HT-29 (cell line): ENCODE measurements at places on chromosomes 1 and 21.
A peak's percentile ranks its signal among the peaks of the same experiment; 100 is the strongest.

DNA sequence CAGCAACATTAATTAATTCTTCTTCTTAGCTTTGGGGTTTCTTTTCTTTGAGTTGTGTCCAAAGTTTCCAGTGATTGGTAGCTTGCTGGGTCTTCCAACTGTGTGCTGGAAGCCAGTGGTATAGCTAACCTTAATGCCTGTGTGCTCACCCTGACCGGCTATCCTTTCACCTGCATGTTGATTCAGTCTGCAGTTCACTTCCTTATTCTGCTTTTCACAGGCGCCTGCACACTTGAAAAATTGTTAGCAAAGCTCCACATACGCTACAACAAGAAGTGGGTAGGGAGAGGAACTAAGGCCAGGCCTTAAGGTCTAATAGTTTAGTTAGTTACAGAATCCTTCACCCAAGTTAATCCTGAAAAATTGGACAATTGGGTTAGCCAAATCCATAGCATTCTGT, 35.7 kb downstream of the NCF2 start:
- DNase-seq, result no peak

DNA sequence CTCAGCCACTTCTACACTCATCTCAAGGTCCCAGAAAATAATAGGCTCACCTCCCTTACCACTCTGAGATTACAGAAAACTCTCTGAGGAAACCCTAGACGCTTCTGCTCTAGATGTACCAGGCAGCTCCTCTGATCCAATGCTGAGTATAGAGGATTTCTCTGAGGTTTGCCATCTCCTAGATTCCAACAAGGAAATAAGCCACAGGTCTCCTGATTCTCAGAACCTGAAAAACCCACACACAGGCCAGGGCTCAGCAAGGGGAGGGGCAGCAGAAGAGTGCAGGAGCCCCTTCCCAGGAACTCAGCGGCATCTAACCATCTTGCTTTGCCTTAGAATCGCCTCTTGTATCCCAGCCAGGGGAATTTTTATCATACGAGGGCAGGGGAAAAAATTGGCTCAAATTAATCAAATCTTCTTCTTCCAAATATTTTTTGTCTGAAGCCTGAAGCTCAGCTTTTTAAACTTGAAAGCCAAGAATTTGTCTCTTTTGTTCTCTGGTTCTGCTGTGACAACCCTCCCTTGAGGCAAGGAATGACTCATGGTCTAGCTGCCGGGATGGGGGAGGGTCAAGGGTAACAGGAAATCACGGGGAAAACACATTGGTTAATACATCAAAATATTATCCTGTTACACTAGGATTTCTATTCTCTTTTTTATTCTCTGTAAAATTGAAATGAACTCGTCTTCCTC, 30.8 kb downstream of the GORAB start:
- DNase-seq, result peak; percentile 55

- DNase-seq, result no peak
Observed at GRCh38 chr1:40651138-40651857, 14.2 kb downstream of the RIMS3 start.

GRCh38 chr1:236016083-236016482, 48.8 kb downstream of the NID1 start:
- DNase-seq, result no peak

DNA sequence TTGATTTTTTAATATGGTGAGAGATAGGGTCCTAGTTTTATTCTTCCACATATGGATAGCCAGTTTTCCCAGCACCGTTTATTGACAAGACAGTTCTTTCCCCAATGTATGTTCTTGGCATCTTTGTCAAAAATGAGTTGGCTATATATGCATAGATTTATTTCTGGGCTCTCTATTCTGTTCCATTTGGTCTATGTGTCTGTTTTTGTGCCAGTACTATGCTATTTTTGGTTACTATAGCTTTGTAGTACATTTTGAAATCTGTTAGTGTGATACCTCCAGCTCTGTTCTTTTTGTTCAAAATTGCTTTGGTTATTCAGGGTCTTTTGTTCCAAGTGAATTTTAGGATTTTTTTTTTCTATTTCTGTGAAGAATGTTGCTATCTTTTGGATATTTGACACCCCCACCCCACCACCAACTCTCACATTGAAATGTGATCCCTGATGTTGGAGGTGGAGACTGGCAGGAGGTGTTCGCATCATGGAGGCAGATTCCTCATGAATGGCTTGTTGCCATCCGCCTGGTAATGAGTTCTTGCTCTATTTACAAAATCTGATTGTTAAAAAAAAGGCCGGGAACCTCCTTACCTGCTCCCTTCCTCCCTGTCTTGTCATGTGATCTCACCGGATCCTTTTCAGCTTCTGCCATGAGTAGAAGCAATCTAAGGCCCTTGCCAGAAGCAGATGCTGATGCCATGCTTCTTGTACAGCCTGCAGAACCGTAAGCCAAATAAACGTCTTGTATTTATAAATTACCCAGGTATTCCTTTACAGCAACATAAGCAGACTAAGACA, 54.8 kb upstream of the KRTAP19-8 start:
- no peak for DNase-seq

- no peak for DNase-seq
Observed at GRCh38 chr1:42482635-42483153, 19.6 kb downstream of the CCDC30 start.

- DNase-seq, result peak; percentile 63
Observed at GRCh38 chr1:82565546-82565945, 764.8 kb downstream of the ADGRL2 start.

DNA sequence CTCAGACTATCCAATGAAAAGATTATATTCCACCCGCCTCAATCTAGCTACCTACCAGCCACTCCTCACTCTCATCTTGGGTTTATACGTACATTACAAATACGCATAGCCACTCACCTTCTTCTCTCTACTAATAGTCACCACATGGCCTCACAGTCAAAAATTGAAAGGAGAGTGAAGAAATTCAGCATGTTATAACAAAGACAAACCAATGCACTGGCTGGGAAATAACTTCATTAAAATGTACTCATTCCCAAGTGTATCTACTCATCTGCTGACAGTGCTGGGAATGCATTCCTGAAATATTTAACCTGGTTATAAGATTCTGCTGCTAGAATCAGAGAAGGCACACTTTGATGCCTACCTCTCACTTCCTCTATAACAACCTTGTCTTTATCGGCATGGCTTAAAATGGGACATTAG, 6.5 kb downstream of the ZNF644 start:
- no peak for DNase-seq

GRCh38 chr1:171877701-171878100, 36.4 kb downstream of the DNM3 start:
- peak; percentile 8 for DNase-seq

- no peak for DNase-seq
Observed at GRCh38 chr1:40315795-40316594, 1.1 kb downstream of the COL9A2 start.

- no peak for DNase-seq
Observed at GRCh38 chr21:15444118-15444960, 285.4 kb upstream of the USP25 start.

- no peak for DNase-seq
Observed at GRCh38 chr1:78155121-78155520, 109.4 kb downstream of the GIPC2 start.

DNA sequence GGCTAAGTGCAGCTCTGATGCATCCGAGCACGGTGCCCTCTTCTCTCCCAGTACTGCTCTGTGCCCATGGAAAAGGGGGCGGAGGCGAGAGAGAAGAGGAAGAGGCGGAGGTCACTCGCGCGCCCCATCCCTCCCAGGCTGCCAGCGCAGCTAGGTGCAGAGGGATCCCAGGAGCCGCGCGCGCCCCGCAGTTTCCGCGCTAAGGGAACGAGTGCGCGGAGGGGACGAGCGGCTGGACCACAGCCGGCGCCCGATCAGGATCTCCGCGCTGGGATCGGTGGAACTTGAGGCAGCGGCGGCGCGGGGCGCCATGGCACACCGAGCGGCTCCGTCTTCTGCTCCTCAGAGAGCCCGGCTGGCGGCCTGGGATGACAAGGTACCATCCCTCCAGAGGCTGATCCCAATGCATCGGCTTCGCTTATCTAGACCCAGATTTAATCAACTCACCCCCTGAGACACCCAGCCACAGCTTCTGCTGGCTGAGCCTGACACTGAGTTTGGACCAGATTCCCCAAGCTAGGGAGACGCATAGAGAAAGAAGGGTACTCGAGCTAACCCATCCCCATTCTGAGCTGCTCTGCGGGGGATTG, at the start of gene PTGFR:
TSS of gene PTGFR (plus strand) at position 114 of the 590 bp plus-strand sequence. CDS start 1,770 bp downstream, outside the sequence.
- no peak for DNase-seq

GRCh38 chr1:30778154-30778978, 20.8 kb upstream of the LAPTM5 start:
- DNase-seq, result no peak

DNA sequence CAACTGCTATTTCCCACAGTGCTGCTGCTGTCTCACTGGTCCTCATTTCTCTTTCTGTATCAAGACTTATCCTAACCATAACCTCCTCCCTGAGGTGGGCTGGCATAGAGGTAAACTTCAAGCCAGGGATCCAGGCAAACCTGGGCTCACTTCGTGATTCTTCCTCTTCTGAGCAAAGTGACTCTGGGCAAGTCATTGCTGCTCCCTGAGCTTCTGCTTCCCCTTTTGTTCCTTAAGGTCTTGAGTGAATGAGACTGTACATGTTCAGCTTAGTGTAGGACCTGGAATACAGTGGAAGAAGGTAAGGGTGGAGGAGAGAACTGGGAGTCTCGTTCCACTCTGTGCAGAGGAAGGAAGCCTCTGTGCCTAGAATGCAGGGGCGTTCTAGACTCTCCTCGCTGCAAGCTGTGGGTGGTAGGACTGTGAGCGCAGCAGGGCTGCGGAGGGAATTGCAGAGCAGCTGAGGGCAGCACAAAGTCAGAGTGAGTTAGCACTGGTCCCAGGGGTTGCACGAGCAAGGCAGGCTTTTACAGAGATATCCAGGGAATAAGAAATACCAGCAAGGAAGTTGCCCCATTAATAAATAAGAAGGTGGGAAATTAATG, 11.4 kb upstream of the ERI3 start:
- no peak for DNase-seq

- DNase-seq, result no peak
Observed at GRCh38 chr1:41864471-41865040, 54.2 kb downstream of the HIVEP3 start.

GRCh38 chr1:31199236-31199790, 40.4 kb downstream of the NKAIN1 start:
- DNase-seq, result no peak

- DNase-seq, result no peak
Observed at GRCh38 chr1:109296782-109297181, 10.0 kb downstream of the MYBPHL start.

DNA sequence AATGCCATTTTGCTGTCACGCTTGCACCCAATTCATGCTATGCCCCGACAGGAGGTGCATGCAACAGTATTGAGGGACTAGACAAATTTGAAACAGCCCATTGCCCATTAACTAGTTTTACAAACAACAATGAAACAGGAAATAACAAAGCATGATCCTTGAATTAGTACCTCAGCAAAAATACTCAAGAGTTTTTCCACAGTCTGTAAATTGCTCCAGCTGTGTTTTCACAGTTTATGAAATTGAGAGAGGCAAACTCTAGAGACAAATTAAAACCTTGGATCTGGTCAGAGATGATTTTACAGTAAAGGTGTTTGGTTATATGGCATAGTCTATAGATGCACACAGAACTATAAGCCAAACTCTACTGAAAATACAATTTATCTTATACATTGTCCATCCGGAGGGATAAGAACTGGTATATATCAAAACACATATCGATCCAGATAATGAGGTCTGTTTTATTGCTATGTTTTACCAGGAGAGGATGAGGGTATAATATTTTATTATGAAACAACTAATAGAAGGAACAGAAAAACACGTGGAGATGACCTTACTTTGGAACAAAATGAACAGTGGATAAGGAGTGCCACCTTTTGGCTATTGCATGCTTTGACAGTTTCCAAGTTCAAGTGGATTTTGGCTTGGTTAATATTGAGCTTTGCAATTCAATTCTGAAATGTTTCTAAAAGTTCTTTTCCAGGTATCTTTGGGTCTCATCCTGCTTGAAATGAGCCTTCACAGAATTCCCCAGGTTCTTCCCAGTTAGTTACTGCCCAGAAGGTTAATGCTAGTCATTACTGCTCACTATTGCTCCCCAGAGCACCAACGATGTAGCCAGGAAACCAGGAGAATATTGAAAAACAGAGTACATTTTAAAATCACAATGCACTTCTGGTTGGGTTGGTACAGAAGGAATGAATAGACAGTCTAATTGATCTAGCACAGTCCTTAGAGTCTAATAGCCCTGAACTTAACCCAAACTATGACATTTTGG, 45.7 kb downstream of the ZC3H11B start:
- peak; percentile 67 for DNase-seq

- DNase-seq, result no peak
Observed at GRCh38 chr1:20357796-20358195, 67.1 kb downstream of the VWA5B1 start.

GRCh38 chr1:27623327-27624212, 11.4 kb downstream of the FGR start:
- DNase-seq, result no peak

GRCh38 chr1:156124557-156125483, 10.3 kb downstream of the LMNA start:
- peak; percentile 85 for DNase-seq

DNA sequence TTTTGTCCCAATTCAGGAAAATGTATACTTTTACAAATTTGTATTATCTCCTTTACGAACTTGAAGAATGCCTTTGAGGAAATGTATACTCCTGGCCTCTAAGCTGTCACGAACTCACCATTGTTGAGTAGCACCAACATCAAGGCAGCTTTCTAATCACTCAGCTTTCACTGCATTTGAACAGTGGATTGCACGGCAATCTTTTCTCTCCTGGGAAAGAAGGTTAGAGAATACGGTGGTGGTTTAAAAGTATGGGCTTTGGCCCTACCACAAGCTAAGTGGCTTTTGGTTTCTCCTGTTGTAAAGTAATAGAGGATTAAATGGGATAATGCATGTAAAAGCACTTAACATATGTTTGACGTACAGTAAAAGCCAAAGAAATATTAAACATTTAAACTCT, 57.8 kb downstream of the CNST start:
- DNase-seq, result no peak

GRCh38 chr1:40599926-40600325, 65.6 kb downstream of the RIMS3 start:
- DNase-seq, result no peak

DNA sequence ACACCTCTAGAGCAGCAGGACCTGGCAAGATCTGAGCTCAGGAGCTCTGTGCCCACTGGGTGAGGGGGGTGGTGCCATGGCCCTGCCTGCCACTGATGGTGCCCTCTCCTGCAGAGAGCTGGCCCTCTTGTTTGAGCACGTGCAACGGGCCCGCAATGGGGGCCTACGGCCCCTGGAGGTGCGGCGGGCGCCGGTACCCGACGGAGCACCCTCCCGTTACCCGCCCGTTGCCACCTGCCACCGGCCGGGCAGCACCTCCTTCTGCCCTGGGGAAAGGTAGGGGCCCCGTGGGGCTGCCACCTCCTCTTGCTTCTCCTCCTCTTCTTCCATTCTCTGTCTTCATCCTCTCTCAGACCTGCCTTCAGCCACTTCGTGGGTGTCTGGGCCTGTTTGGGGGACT, 38.2 kb downstream of the CITED4 start:
- no peak for DNase-seq
